ENCODE measurements at places on chromosomes 7 and 10.

GRCh38 chr7:129843365-129843898 lies 109.3 kb downstream of the UBE2H start:
- DNase-seq = no peak

- no peak for DNase-seq
These were observed 1.0 kb upstream of the VENTX start for GRCh38 chr10:133236401-133237240.

- no peak for DNase-seq
These were observed 42.6 kb upstream of the NRP1 start for GRCh38 chr10:33376976-33377657.

GRCh38 chr7:55019691-55020465 lies 1.1 kb downstream of the EGFR start:
- DNase-seq = no peak

DNA sequence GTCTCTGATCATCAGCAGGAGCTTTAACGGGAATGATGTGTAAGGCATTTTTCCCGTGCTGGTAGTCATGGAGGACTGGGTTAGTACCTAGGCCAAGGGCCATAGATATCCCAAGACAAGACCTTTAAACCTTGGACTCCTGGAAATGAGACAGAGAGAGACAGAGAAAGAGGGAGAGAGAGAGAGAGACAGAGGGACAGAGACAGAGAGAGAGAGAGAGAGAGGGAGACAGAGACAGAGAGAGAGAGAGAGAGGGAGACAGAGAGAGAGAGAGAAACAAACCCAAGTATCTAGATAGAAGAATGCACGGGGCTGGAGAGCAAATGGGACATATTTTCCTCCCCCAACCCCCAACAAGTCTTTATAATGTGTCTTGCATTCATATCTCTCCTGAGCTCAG lies 22.3 kb downstream of the ZC3HAV1 start:
- no peak for DNase-seq
